Progenitor cell of endocrine pancreas (in vitro differentiated cells): ENCODE measurements at places on chromosomes 7 and 10.
A peak's percentile ranks its signal among the peaks of the same experiment; 100 is the strongest.

- no peak for DNase-seq
These were observed 48.3 kb upstream of the PITRM1 start for GRCh38 chr10:3220853-3221252.

DNA sequence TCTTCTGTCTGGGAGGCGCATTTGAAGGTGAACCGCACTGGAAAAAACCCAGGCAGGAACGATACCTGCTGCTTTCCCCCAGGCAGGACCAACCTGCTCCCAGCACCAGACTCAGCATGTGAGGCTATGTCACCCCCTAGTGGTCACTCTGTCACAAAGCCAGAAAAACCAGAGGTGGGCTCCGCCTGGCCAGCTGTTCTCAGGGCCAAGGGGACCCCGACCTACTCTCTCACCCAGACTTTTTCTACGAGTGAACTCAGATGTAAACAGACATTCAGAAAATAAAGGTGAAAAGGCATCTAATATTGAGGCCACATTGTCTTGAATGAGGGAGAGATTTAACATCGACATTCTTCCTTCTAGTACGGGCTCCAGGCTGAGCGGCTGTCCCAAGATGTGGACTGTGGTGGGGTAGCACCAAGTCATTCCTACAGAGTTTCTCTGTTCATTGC is 117.3 kb downstream of the PRKAG2 start:
- peak; percentile 58 for DNase-seq

DNA sequence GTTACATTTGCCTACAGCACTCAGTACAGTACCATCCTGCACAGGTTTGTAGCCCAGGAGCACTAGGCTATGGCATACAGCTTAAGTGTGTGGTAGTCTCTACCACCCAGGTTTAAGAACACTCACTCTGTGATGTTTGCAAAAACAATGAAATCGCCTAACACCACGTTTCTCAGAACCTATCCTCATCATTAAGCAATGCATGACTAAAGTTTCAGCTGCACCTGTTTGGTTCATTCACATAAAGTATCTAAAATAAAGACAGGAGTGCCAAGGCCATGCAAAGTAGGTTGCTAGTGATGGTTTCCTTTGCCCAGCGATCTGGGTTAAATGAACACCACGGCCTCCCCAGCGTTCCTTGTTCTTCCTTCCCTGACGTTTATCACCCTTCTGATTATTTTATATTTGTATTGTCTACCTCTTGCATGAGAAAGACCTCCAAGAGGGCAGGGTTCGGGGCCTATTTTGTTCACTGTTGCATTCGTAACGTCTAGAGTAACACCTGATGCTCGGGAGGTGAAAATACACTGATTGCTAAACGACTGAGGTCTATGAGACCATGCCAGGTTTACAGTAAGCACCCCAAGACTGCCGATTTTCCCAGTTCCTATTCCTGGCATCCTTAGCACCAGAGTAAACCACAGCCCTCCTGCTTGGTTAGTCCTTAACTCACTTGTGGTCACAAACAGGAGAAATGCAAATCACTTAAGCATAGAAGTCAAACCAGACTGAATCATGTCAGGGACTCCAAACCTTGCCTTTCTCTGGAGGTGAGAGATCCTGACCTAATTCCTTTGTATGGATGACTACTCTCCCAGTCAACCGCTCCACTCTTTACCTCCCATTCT is 204.1 kb upstream of the NFE2L3 start:
- no peak for DNase-seq

DNA sequence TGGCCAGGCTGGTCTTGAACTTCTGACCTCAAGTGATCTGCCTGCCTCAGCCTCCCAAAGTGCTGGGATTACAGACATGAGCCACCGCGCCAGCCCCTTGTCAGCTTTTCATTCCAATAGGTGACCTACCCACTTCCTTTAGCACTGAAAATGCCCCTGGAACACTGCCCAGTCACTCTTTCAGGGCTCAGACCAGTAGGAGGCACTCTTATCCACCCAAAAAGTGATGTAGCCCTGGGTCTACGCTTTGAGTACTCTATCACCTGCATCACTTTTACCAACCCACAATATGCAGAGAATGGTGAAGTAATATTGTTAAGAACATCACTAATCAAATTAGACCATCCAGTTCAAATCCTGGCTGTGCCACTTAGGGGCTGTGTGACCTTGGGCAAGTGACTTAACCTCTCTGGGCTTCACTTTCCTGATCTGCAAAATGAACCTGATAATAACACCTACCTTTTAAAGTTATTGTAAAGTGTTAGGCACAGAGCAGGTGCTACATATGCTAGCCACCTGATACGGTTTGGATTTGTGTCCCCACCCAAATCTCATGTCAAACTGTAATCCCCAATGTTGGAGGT is 5.2 kb downstream of the CALN1 start:
- DNase-seq = no peak

DNA sequence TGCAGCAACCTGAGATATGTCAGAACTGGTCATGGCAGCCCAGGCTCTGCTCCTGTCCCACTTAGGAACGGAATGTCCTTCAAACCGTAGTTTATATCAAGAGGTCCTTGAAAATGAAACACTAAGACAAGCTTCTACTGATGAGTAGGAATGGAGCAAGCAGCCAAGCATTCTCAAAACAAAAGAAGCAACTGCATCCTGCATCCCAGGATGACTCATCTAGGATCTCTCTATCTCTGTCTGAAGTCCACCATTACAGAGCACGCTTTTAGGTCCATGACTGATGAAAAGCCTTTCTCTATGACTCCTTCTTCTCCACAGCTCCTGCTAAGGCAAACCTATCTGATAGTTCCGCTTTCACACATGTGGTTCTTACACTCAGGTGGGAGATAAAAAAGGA is 16.3 kb downstream of the MBL2 start:
- DNase-seq = no peak

DNA sequence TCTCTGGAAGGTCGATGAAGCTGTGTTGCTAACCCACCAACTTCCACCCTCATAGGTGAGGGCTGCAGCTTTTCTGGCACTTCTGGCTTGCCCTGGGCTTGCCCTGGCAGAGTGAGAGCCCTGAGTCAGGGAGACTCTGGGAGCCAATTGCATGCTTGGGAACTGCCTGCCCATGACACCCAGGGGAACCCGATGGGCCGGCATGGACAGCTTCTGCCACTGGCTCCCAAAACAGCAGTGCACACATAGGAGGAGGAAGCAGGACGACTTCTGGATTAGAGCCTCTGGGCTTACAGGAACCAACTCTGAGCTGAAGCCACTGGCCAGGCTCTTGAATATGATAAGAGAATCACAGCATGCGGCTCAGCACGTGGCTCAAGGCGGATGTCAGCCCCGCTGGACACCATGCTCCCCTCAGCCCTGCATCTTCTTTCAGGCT is 135.2 kb upstream of the UNC5B start:
- peak; percentile 5 for DNase-seq

- DNase-seq = no peak
These were observed 54.3 kb downstream of the BMPER start for GRCh38 chr7:33959676-33960075.

- no peak for DNase-seq
These were observed 134.4 kb upstream of the LYZL2 start for GRCh38 chr10:30763918-30764317.

GRCh38 chr7:13844954-13845353 is 144.5 kb downstream of the ETV1 start:
- no peak for DNase-seq

DNA sequence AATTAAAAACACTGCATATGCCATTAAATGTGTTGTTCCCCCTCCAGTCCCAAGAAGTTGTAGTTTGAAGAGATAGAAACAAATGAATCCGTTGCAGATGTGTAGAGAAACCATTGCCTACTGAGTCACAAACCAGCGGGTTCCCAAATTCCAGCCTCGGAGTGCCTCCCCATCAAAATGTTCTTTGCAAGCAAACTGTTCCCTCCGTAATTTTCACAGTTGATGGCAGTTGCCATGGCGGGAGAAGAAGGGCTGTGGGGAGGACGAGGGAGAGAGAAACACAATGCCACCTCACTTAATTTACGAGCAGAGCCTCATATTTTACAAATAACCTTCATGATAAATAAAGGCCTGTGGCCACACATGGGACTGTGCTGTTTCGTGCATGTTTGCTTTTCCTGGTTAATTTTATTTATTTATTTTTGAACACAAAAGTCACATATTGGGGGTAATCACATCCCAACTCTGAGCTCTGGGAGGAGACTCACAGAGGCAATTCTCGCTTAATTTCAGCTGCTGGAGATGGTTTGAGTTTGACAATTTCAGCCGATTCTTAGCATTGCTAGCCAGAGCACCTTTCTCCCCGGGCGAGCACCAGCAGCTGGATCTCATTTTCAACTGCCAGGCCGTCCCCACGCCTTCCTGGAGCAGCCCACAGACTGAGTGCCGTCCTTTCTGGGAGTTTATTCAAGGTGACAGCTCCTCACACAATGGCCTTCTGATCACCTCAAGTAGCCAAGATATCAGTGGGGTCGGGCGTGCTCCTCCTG is 1084.2 kb downstream of the KCNMA1 start:
- no peak for DNase-seq

DNA sequence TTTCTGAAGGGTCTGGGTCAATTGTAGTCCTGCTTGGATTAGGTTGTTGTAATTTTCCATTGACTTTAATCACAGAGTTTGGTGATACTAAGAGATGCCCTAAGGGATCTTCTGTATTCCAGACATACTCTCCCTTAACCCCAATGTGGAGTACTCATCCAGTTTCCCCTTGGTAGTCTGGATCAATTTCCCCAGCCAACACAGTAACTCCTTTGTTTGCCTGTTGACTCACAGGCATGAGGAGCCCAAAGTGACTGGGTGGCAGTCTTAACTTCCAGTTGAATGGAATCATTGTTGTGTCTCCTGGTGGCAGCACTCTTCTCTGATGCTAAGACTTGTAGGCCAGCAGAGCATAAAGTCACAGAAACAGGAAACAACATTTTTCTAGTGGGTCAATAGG is 41.5 kb upstream of the PIK3CG start:
- no peak for DNase-seq

DNA sequence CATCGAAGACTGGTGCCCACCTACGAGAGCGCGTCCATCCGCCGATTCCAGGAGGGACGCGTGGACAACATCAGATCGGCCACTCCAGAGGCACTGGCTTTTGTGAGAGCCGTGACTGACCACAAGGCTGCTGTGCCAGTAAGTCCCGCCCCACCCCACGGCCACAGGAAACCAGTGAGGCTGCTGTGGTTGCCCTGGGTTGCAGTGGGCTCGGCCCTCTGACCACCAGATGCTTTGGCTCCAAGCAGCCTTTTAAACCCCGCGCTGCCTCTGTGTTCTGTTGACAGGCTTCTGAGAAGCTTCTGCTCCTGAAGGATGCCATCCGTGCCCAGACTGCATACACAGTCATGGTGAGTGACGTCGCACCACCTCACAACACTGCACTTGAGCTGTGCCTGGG is 24.4 kb upstream of the C10orf53 start:
- DNase-seq = no peak

GRCh38 chr7:82631998-82632397 is 188.4 kb upstream of the CACNA2D1 start:
- DNase-seq = no peak

DNA sequence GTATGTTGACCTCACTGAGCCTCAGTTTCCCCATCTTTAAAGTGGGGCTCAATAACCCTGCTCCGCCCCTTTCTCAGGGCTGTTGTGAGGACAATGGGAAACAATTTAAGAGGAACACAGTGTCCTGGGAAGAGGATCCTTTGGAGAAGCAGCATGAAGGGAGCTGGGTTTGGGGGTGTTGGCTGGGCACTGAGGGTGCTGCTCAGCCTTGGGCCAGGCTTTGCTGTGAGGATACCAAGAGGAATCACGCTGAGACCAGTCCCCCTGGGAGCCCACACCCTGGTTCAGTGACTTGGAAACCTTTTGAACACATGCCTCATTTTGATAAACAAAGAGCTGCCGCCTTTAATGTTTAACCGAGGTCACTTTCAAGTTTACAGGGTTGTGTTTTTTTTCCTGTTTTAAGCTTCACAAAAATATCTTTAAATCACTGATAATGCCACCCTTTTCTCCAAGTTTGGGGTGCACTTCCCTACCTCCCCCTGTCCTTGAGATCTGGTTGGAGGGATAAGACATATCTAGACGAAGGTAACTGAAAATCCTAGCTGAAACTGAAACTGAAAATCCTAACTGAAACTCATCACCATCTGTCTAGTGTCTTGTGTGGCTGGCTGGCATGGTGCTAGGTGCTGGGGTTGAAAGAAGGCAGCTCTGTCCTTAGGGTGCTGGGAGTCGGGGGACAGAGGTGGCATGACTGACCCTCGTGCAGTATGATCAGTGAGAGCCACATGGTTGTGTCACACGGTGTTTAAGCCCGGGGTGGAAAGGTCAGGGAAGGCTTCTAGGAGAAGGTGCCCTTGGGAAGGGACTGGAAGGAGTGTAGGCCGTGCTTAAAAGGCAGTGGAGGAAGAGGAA is 27.7 kb downstream of the ZNF775 start:
- no peak for DNase-seq

GRCh38 chr7:153091477-153091876 is 331.9 kb downstream of the ACTR3B start:
- DNase-seq = no peak

- peak; percentile 67 for DNase-seq
These were observed 90.3 kb downstream of the MYL10 start for GRCh38 chr7:101538596-101539459.

GRCh38 chr7:111802194-111802772 is 240.0 kb upstream of the IMMP2L start:
- DNase-seq = no peak

DNA sequence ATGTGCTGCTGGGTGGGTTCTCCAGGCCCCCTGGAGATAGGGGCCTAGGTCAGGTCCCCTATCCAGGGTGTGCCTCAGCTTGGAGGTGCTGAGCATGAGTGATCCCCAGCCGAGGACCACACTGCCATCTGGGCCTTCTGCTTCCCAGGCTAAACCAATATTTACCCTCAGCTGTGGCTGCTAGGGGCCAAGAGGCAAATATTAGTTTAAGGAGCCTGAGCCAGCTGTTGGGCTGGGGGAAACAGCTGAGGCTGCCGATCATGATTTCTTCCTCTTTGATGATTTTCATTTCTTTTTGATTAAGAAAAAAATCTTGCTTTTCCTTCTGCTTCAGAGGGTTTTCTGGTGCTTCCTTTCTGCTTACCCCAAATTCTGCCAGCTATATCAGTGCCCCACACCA is 83.4 kb downstream of the NEURL1 start:
- no peak for DNase-seq

- DNase-seq = no peak
These were observed 23.5 kb downstream of the CNOT4 start for GRCh38 chr7:135486261-135486920.

DNA sequence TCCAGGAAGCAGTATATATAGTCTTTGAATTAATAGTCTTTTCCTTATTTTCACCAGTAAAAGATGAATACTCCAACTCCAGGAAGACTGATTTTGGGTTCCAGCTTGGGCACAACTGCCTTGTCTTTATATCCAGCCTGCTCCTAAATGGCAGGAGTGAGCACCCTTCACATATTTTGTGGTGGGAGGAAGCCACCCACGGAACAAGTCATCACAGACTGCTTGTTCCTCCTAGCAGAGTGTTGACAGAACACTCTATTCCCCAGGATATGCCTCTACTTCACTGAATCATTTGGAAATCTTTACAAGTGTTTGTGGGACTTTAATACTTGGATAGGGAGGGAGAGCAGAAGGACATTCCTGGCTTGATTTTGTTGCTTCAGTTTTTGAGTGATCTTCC is 31.7 kb downstream of the ITPRID1 start:
- DNase-seq = no peak

- peak; percentile 72 for DNase-seq
These were observed at the start of gene CFAP46 for GRCh38 chr10:132942101-132943057. Gene CFAP46, minus strand, starts transcription at chr10:132942570. Its CDS starts 86 bp downstream, at chr10:132942484.

- no peak for DNase-seq
These were observed 4.2 kb downstream of the GIMAP6 start for GRCh38 chr7:150627959-150628358.
